BJ (cell line): ENCODE measurements at places on chromosomes 6 and 20.
A peak's percentile ranks its signal among the peaks of the same experiment; 100 is the strongest.

- no peak for DNase-seq
Observed at GRCh38 chr6:143754204-143754603, 76.4 kb downstream of the PHACTR2 start.

DNA sequence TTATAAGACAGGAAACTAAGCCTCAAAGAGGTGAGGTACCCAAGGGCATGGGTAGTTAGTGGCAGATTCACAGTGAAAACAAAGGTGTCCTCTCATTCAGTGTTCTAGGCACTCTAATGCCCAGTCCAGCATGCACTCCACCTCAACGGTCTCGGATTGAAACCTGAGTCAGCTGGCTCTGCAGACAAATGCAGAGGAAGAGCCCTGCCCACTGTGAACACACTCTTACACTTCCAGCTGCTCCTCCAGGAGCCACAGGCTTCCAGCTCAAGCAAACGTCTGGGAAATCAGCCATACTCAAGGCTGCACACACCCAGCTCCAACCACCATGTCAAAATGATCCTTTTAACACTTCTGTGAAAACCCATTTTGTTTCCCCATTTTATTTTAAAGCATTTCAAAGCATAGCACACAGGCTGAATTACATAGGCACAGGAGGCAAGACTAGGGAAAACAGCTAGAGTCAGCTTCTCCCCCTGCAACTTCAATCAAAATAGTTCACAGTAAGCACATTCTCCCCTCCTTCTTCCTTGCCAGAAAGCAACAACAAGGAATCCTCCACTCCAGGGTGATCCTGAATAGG is 3.0 kb upstream of the IL17A start:
- DNase-seq: no peak

DNA sequence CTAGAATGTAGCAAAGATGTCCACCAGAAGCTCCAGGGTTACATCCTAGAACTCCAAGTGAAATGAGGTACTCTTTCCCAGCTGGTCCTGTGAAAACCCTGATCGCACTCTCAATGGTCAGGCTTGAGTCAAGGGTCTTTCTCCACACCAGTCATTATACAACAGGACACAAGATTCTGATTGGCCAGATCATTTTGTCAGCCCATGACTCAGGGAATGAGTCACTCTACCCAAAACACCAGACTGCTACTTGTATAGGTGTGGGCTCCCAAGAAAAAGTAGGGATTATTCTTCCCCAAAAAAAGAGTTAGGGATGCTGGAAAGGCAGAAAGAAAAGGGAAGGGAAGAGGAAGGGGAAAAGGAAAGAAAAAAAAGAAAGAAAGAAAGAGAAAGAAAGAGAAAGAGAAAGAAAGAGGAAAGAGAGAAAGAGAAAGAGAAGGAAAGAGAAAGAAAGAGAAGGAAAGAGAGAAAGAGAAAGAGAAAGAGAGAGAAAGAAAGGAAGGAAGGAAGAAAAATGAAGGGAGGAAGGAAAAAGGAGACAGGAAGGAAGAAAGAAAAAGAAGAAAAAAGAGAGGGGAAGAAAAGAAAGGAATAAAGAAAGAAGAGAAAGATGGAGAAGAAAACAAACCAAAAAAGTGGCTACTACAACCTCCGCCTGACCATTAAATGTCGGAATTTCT is 30.5 kb downstream of the ANKEF1 start:
- no peak for DNase-seq

DNA sequence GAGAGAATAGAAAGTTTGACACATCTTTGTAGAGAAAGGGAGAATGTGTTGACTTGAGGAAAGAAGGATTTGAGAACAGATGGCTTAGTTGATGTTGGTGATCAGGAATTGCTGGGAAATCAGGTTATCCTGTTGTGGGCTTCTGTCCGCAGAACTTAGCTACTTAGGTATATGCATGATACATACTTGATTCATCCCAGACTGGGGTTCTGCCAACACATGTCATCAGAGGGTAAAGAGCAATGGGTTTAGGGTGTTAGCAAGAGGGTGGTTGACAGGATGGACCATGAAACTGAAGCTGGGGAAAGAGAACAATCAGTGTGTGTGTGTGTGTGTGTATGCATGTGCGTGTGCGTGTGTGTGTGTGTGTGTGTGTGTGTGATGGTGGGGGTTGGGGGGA is 50.6 kb upstream of the NELFCD start:
- no peak for DNase-seq

- peak; percentile 41 for DNase-seq
Observed at GRCh38 chr6:43910638-43911353, 140.8 kb downstream of the VEGFA start.

DNA sequence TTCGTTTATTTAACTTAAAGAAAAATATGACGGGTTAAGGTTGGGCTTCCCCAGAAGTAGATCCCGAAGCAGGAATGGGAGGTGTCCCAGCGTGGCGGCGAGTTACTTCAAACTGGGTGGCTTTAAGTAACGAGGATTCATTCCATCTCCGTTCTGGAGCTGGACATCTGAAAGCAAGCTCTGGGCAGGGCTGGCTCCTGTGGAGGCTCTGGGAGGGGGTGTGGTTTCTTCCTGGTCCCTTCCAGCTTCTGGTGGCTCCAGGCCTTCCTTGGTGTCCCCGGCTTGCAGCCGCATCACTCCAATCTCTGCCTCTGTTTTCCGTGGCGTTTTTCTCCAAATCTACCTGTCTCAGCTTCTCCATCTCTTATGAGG is 47.3 kb upstream of the BHLHE23 start:
- no peak for DNase-seq

- DNase-seq: peak; percentile 68
Observed at GRCh38 chr6:37048851-37049757, 43.6 kb downstream of the FGD2 start.

- DNase-seq: no peak
Observed at GRCh38 chr6:149169761-149170511, 147.6 kb upstream of the TAB2 start.

- DNase-seq: no peak
Observed at GRCh38 chr20:44650771-44651433, 597 bp downstream of the ADA start.

GRCh38 chr6:72553531-72554511 is 68.0 kb upstream of the KCNQ5 start:
- DNase-seq: peak; percentile 80

DNA sequence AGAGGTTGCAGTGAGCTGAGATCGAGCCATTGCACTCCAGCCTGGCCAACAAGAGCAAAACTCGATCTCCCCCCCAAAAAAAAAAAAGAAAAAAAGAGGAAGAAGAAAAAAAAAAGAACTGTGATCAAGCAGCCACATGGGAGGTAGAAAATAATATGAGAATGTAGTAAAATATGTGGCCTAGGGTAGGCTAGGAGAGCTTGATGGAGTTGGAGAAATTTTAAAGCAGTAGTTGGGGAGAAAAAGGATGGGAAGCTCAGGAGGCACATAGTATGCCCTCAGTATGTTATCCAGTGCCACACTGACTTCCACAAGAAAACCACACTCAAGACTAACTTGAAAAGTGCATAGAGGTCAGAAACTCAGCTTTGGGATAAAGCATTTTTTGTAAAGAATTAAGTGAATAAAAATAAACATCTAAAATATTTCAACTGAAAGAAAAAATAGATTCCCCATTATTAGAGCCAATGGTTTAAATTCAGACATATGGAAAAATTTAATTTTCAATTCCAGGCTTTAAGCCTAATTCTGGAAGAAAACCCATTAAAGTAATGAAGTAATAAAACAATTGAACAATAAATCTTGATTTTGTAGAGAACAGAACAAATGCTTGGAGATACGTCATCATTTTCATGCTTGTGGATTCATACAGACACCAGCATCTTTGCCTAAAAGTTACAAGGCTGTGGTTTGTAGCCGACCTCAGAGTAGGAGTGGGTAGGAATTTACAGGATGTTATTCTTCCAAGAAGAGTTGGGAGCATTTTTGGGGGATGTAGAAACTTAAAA is 34.7 kb downstream of the PLEKHG1 start:
- peak; percentile 44 for DNase-seq

- DNase-seq: no peak
Observed at GRCh38 chr6:9439621-9440330, 975.1 kb downstream of the TFAP2A start.

DNA sequence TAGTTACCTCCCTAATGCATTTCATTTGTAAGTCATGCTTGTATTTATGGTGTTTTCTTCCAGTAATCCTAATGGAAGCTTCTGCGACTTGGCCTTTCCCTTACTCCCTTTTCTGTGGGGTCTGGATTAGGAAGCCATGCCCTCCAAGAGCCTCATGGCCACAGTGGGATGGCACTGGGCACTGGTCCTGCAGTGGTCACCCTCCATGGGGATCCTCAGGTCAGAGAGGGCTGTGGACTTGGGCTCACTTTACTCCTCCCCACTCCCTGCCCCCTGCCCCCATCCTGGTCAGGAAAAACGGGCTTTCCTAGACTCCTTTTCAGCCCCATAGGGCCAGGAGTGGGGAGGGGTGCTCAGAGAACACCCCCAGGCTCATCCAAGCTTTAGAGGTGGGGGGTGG is 49.9 kb downstream of the EBF4 start:
- no peak for DNase-seq

GRCh38 chr6:26187981-26188635 is 100.9 kb downstream of the HFE start:
- DNase-seq: no peak
